ENCODE measurements at places on chromosomes 4 and X. TPM values are rescaled to one million over a fixed set of nuclear protein-coding genes. Genes with fewer than 3 reads are reported as not detected.

The KLHL15 gene
- 9.5 TPM for total RNA-seq

The ABLIM2 gene
- not detected for total RNA-seq

The GYPA gene
- total RNA-seq = not detected

The PDE5A gene
- total RNA-seq = 8.2 TPM

The GAB3 gene
- 2.9 TPM for total RNA-seq

The BEX2 gene
- total RNA-seq = not detected
